Hepatic stellate cell (primary cell): ENCODE measurements at places on chromosomes 4 and X.

GRCh38 chr4:25500626-25501316 lies 123.7 kb downstream of the ANAPC4 start:
- no peak for DNase-seq

GRCh38 chr4:78121338-78121904 lies 64.3 kb downstream of the FRAS1 start:
- no peak for DNase-seq

DNA sequence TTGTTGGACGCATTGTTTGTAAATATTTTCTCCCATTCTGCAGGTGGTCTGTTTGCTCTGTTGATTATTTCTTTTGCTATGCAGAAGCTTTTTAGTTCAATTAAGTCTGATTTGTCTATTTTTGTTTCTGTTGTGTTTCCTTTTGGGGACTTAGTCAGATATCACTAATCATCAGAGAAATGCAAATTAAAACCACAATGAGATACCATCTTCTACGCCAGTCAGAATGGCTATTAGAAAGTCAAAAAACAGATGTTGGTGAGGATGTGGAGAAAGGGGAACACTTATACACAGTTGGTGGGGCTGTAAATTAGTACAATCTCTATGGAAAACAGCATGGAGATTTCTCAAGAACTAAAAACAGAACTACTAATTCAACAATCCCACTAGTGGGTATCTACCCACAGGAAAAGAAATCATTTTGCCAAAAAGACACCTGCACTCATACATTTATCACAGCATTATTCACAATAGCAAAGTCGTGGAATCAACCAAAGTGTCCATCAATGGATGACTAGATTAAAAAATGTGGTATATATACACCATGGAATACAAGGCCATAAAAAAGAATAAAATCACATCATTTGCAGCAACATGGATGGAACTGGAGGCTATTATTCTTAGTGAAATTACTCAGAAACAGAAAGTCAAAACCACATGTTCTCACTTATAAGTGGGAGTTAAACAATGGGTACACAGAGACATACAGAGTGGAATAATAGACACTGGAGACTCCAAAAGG lies 8.1 kb downstream of the COQ2 start:
- no peak for DNase-seq

- DNase-seq = no peak
These were observed 79.3 kb upstream of the LIMCH1 start for GRCh38 chr4:41458689-41459088.

DNA sequence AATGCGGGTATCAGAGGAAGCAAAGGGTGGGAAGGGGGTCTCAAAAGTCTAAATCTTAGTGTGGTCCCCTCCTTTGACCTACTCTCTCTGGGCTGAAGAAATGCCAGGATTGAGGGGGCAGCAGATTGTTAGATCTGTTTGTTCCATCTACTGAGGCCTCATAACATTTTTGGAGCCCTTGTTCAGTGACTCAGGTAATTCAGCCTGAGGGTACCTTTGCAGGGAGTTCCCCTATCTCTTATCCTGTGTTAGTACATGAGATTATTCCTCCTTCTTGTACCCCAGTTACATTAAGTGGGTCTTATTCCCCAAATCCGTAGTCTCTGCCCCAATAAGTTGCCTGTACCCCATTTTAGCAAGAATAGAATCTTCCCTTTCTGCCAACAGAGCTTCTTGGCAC lies 79.0 kb downstream of the RTL9 start:
- DNase-seq = no peak

GRCh38 chr4:147794314-147794680 lies 62.4 kb downstream of the ARHGAP10 start:
- no peak for DNase-seq

GRCh38 chr4:168886351-168886750 lies 123.7 kb downstream of the CBR4 start:
- DNase-seq = no peak

GRCh38 chr4:182764642-182765041 lies 152.5 kb downstream of the DCTD start:
- no peak for DNase-seq

DNA sequence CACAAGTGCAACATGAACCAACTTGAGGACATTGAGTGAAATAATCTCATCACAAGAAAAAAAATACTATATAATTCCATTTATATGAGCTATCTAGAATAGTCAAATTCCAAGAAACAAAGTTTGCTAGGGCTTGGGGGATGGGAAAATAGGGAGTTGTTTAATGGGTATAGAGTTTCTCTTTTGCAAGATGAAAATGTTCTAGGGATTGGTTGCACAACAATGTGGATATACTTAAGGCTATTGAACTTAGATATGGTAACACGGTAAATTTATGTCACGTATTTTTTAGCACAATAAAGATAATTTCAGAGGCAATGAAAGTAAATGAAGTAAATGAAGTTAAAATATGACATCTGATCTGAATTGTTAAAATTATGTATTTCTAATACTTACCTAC lies 7.9 kb downstream of the MFSD8 start:
- no peak for DNase-seq
